Bronchial smooth muscle cell (primary cell): ENCODE measurements at places on chromosomes 6 and 20. TPM values are rescaled to one million over a fixed set of nuclear protein-coding genes. Genes with fewer than 3 reads are reported as not detected.

Gene SNPH
- total RNA-seq, result 6.7 and 9.6 TPM in 2 replicates

Gene SRMS
- total RNA-seq, result not detected in 2 replicates

Gene STX11
- total RNA-seq, result 0.32 TPM in 1 of 2 replicates, not detected in the other

Gene LCA5
- 3.4 and 5.7 TPM in 2 replicates for total RNA-seq

Gene PCMT1
- 75.0 and 92.0 TPM in 2 replicates for total RNA-seq

Gene COL21A1
- total RNA-seq, result 5.4 and 15.5 TPM in 2 replicates

Gene HTR1E
- total RNA-seq, result not detected in 2 replicates

Gene ARMC2
- total RNA-seq, result 1.6 and 2.7 TPM in 2 replicates

Gene HLA-DPA1
- 2.4 TPM in 1 of 2 replicates, not detected in the other for total RNA-seq

Gene TBPL1
- total RNA-seq, result 13.4 and 23.7 TPM in 2 replicates

Gene EYA2
- total RNA-seq, result 2.4 and 12.0 TPM in 2 replicates

Gene MICA
- 46.5 and 68.6 TPM in 2 replicates for total RNA-seq

Gene C20orf204
- 0.47 and 0.60 TPM in 2 replicates for total RNA-seq

Gene SAMD5
- total RNA-seq, result 0.26 and 2.0 TPM in 2 replicates

Gene PPIL6
- total RNA-seq, result 1.4 and 3.5 TPM in 2 replicates

Gene TMEM14B
- 66.1 and 82.0 TPM in 2 replicates for total RNA-seq

Gene GPX5
- not detected in 2 replicates for total RNA-seq

Gene NKX2-2
- under 0.01 TPM in 1 of 2 replicates, not detected in the other for total RNA-seq

Gene MYL9
- total RNA-seq, result 7.0 and 8.0 TPM in 2 replicates

Gene NFYA
- total RNA-seq, result 11.2 and 13.2 TPM in 2 replicates

Gene ABT1
- total RNA-seq, result 11.8 and 12.0 TPM in 2 replicates

Gene PRICKLE4
- total RNA-seq, result 0.16 TPM in 1 of 2 replicates, not detected in the other

Gene TXLNB
- total RNA-seq, result 1.9 and 2.1 TPM in 2 replicates

Gene VWA7
- 0.79 and 0.86 TPM in 2 replicates for total RNA-seq

Gene SNAI1
- total RNA-seq, result 0.09 and 0.47 TPM in 2 replicates

Gene HLA-E
- 185 and 187 TPM in 2 replicates for total RNA-seq

Gene B4GALT5
- total RNA-seq, result 10.2 and 15.0 TPM in 2 replicates

Gene HCRTR2
- not detected in 2 replicates for total RNA-seq

Gene OVOL2
- total RNA-seq, result 0.16 TPM in 1 of 2 replicates, not detected in the other

Gene LPA
- total RNA-seq, result not detected in 2 replicates

Gene SOD2
- total RNA-seq, result 495 and 2,279 TPM in 2 replicates

Gene HLA-DPB1
- total RNA-seq, result 3.5 and 10.4 TPM in 2 replicates

Gene PAX1
- total RNA-seq, result not detected in 2 replicates

Gene SLC26A8
- total RNA-seq, result under 0.01 TPM in 1 of 2 replicates, not detected in the other

Gene FOXF2
- 31.2 and 38.6 TPM in 2 replicates for total RNA-seq

Gene MAS1
- total RNA-seq, result not detected in 2 replicates

Gene OPN5
- total RNA-seq, result under 0.01 TPM in 2 replicates

Gene GCNT2
- total RNA-seq, result 0.32 and 0.60 TPM in 2 replicates

Gene SIRPG
- not detected in 2 replicates for total RNA-seq

Gene NT5E
- total RNA-seq, result 331 and 607 TPM in 2 replicates

Gene OR2H1
- not detected in 2 replicates for total RNA-seq

Gene ROS1
- total RNA-seq, result under 0.01 TPM in 2 replicates

Gene PMEPA1
- total RNA-seq, result 0.63 and 0.94 TPM in 2 replicates

Gene PSMG4
- 33.6 and 39.5 TPM in 2 replicates for total RNA-seq

Gene PHF1
- total RNA-seq, result 21.1 and 21.9 TPM in 2 replicates

Gene DNAH8
- under 0.01 TPM in 1 of 2 replicates, not detected in the other for total RNA-seq

Gene LAMA2
- total RNA-seq, result 110 and 204 TPM in 2 replicates

Gene NAA20
- 37.1 and 53.3 TPM in 2 replicates for total RNA-seq

Gene F13A1
- total RNA-seq, result not detected in 2 replicates

Gene INSM1
- not detected in 2 replicates for total RNA-seq

Gene TMEM74B
- total RNA-seq, result not detected in 2 replicates

Gene PXT1
- total RNA-seq, result under 0.01 TPM in 1 of 2 replicates, not detected in the other

Gene ADAM33
- 47.8 and 68.8 TPM in 2 replicates for total RNA-seq

Gene TMEM200A
- total RNA-seq, result 26.3 and 31.3 TPM in 2 replicates

Gene DEFB124
- total RNA-seq, result not detected in 2 replicates

Gene RAMACL
- 0.43 and 0.95 TPM in 2 replicates for total RNA-seq
